Fibroblast of villous mesenchyme (primary cell): ENCODE measurements at places on chromosomes 7 and 10.

GRCh38 chr10:108982159-108982558 lies 941.2 kb downstream of the XPNPEP1 start:
- DNase-seq = peak; percentile 76

- DNase-seq = no peak
Measured at GRCh38 chr7:29326864-29327263, 132.3 kb downstream of the CHN2 start.

DNA sequence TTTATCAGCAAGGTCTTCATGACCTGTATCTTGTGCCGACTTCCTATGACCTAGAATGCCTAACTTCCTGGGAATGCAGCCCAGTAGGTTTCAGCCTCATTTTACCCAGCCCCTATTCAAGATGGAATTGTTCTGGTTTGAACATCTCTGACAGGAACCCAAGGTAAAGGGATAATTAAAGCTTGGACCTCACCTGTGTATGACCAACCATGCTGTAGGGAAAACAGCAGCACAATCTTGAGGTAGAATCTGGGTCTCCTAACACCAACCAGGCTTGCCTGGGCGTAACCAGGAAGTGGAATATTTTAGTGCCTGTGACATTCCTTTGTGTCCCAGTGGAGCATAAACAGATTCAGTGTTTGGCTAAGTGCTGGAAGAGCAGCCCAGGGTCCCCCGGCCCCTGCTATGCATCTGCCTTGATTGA lies 94.1 kb downstream of the PFKFB3 start:
- DNase-seq = no peak

GRCh38 chr7:121433775-121434174 lies 37.7 kb upstream of the FAM3C start:
- no peak for DNase-seq

- DNase-seq = no peak
Measured at GRCh38 chr10:50431791-50432190, 180.5 kb upstream of the ASAH2 start.

DNA sequence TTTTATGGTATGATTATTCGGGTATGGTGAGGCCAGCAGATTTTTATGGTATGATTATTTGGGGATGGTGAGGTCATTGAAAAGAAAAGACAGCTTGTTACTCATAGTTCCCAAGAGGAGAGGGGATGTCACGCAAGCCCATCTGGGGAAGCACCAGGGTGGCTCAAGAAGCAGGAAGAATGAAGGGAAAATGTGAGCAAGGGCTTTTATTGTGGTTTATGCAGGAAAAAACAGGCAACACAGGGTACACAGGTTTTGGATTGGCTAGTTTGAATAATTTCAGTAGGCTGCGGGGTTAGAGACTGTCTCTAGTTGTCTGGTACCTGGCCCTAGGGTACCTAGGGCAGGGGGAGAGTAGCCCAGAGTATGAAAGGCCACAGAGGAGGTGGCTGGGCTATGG lies 26.8 kb upstream of the DGKI start:
- peak; percentile 36 for DNase-seq

GRCh38 chr7:26618449-26618848 lies 245.9 kb downstream of the SKAP2 start:
- no peak for DNase-seq
